Keratinocyte (primary cell): ENCODE measurements at places on chromosomes 12 and 14.

DNA sequence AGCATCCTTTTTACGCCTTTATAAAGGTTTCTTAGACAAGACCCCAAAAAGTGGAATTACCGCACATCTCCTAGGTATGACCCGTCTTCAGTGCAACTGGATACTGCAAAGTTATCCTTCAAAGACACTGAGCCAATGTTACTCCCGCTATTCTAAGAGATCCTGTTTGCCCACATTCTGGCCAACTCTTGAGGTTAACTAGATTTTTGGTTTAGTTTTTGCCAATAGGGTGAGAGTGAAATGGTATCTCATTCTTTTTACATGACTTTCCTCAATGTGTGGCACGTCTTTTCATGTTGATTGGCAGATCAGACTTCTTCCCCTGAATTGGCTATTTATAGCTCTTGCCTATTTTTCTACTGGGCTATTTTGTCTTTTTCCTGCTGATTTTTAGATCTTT lies 347.2 kb downstream of the MED13L start:
- no peak for DNase-seq

DNA sequence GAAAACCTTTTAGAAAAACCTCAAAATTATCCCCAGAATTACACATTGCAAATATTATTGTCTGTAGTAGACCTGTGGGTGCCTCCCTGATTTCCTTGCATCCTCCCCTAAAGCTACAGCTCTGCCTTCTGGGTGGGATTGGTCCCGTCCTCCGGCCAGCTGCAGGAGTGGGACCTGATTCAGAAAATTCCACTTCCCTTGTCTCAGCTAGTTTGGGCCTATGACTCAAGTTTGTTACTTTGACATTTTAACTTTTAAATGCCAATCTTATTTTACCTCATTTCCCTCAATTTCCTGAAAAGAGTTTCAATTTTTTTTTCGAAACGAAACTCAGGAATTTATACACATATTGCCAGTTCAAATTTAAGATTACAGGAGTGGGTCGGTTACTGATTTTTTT lies 13.2 kb upstream of the SLC41A2 start:
- no peak for DNase-seq

GRCh38 chr12:51971679-51972421 lies 20.4 kb downstream of the ACVR1B start:
- DNase-seq: no peak

DNA sequence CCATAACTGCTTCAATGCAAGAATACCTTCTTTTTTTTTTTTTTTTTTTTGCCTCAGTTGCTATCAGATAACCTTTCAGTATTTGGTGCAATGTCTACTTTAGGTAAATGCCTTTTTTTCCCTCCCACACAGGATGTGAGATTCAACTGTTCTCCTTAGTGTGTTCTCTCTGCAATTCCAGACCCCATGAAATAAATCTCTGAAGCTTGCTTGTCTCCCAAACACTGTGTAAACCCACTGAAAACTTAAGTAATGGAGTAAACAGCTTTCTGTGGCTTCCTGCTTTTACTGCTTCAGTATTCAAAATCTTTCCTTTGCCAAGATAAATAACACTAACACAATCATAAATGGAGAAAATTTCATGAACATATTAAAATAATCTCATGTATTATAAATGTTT lies 55.8 kb upstream of the CLEC14A start:
- DNase-seq: no peak

DNA sequence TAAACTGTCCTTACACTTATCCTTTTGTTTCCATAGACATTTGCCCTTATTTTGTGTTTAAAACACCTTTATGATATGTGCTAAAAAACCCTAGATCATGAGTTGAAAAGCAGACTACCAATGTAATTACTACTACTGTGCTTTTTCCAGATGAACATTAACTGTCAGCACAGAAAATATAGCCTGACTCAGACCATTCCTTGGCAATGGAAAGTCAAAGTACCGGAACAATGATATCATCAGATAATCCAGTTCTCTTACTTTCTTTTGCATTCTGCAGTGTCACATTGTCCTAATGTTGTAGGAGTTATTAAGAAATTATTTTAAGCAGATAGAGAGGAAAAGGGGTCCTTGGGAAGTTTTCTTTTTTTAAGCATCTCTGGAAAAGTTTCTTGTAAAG lies 1189.0 kb upstream of the FLRT2 start:
- DNase-seq: no peak

DNA sequence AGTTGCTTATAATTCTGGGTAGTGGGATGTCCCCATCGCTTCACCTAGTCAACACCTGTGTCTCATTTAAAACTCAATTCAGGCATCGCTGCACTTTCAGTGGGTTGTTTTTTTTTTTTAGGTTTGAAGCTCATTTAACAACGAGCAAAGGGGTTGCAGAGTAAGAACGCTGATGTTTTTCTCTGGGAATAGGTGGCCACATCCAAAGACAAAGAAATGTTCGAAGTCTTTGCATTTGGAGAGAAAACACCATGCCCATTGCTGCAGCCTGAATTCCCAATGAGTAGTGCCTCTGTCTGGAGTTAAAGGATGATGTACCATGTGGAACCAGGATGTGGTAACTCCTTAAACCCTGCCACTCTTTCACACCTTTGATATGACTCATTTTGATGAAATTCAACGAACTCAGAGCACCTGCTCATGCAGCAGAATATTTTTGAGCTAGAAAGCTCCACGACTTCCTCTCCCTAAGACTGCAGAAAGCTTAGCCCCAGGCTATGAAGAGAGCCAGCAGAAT lies 35.1 kb upstream of the BATF start:
- peak; percentile 35 for DNase-seq

DNA sequence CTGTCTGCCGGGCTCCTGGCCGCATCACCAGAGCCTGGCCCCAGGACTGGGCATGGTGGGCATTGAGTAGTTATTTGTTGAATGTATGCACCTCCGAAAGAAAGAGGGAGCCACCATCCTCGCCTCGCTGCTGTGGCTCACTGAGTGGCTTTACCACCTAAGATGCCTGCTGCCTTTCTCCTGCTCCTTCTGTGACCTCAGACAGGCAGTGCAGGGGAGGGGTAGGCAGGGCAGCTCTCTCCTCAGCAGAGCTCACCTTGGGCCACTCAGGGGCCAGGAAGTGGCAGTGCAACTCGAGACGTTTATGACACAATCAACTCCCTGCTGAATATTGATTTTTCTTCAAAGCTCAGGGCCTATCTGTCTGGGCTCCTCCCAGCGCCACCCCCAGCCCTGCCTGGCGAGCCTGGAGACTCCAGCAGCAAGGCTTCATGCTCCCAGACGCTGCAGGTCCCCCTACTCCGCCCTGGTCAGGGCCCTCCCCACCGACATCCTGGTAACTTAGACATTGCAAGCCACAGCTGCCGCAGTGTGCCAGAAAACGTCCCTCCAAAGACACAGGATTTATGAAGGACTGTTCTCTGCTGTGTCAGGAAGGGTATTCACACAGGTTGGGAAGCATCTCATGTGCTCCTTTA lies 84.3 kb upstream of the DIO3 start:
- DNase-seq: no peak

DNA sequence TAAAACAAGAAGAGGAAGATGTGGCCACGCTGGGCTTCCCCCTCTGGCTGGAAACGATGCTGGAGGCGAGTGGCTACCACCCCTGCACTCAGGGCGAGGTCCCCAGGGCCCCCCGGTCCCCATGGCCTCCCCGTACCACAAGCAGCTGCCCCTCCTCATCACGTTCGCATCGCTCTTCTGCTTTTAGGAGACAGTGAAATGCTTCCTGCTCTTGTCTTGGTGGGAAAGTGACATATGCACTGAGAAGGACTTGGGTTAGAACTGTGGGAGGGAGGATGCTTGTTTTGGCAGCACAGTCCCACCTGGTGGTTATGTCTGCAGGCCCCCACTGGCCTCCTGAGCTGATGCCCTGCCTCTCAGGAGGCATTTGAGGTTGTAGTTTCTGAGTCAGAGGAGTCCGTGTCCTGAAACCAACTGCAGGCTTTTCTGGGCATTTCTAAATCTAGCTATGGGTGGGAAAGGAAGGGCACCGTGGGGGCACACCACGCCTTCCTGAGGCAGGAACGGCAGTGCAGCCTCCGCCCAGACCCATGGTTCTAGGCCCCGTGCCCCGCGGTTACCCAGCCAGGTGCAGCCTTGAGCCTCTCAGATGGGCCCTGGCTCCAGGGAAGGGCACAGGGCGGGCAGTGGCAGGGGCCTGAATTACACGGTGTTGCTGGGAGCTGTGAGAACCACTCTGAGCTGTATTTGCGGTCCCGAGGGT lies 139.3 kb downstream of the ADGRD1 start:
- DNase-seq: no peak

GRCh38 chr12:92929983-92930382 lies 888 bp upstream of the EEA1 start:
- DNase-seq: no peak

DNA sequence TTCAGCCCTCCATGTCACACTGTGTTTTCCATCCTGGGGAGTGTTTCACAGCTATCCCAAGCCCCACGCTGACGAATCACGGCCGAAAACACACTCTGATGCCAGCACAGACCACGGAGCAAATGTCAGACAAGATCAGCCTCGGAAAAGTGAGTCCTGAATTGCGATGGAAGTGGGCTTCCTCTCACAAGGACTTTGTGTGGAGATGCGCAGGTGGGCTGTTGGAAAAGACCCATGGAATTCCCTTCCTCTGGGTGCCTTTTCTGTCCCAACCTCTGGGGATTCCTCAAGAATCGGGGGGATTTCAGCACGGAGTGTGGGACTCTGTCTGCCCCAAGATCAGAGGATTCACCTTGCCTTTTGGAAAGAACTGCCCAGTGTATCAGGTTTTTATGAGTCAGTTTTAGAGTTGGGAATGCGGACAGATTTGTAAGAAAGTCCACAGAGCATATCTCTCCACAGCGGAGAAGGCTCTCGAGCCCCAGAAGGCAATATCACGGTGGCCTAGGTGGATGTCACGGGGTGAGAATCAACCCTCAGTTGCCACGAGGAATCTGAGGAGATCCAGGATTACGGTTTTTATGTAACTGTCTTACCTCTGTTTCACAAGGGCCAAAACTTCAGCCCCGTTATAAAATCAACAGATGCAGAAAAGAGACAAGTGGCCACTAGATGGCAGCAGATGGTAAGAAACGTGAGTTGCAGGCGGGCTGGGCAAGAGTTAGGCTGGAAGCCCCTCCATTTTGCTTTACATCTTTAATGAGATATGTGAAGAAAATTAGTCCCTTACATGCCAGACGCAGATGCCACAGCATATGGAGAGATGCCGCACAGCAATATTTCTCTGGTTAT lies 201.9 kb downstream of the DAD1 start:
- DNase-seq: peak; percentile 17

- DNase-seq: no peak
These were observed 4.2 kb downstream of the SLC15A4 start for GRCh38 chr12:128819293-128820144.

GRCh38 chr14:69246331-69246730 lies 13.6 kb upstream of the GALNT16 start:
- no peak for DNase-seq

GRCh38 chr12:21551841-21552465 lies 25.9 kb downstream of the SPX start:
- DNase-seq: no peak

- DNase-seq: no peak
These were observed 5.3 kb downstream of the TMEM253 start for GRCh38 chr14:21106176-21106497.

DNA sequence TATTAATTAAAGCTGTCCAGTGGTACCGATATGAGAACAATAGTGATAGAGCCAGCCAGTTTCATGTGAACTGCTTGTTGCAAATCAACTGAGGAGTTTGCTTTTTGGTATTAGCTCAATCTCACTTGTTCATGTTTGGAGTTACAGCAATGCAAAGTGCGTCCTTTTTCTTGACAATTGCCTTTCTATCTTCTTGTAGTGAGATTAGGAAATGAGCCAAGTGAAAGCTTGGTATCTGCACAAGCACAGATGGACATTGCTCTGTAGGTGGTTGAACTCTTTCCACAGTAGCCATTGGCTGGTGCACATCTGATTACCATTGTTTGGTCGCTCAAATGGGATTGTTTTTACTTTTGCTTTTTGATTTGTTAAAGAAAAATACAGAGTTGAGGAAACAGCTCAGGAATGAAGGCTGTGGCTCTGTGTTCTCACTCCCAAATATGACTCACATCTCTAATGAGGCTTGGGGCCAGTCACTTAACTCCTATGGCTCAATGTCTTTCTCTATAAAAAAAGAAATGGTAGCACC lies 241.4 kb downstream of the BMP4 start:
- DNase-seq: no peak

DNA sequence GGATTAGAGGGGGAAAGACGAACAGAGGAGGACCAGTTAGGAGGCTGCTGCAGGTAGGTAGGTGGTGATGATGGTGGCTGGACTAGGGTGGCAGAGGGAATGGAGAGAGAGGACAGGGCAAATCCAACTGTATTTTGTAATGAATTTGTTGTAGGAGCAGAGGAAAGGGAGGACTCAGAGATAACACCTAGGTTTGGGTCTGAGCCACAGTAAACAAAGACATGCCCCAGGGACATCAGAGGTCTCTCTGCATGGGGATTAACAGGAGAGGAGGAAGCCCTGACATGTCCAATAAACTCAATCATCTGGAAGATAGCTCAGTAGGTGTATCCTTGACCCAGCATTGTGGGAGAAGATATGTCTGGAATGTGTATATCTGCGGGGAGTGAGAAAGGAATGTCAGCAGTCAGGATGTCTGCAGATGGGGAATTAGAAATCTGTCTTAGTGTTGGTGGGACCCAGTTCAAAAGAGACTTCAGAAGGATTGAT lies 4.7 kb upstream of the SLC48A1 start:
- peak; percentile 75 for DNase-seq

- no peak for DNase-seq
These were observed 141.1 kb downstream of the SLC41A2 start for GRCh38 chr12:104816845-104817503.

- no peak for DNase-seq
These were observed 23.9 kb downstream of the GNG2 start for GRCh38 chr14:51884086-51884927.

DNA sequence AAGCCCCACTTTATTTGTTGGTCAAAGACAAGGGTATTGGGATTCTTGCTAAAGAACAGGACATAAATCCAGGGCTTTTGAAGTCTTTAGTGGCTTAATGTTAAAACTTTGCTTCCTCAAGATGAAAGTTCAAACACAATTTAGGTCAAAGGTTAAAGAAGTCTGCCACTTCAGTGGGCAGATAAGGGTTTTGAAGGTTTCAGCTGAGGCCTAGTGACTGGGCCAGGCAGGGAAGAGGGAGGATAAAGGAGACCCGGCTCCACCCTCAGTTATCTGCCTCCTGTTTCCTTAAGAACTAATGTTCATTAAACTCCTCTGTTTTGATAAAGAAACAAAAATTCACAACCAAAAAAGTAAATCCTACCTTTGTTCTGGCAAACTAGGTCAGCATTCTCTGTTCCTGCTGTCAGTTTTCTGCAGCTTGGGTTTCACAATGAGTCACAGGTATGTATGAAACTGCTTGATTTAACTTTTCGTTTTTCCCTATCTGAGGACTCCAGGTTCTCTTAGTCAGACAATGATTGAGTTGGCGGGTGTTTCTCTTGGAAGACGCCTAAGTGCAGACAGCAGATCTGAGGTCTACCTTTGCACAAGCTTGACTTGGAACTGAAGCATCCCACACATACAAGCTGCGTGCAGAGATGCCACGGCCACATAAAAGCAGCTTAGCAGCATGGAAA lies 208.3 kb downstream of the EXOC5 start:
- no peak for DNase-seq

- peak; percentile 73 for DNase-seq
These were observed 124.2 kb downstream of the HMGA2 start for GRCh38 chr12:65948320-65949008.
